Naive thymus-derived CD8-positive, alpha-beta T cell (primary cell): ENCODE measurements at places on chromosomes 12 and 14.
A peak's percentile ranks its signal among the peaks of the same experiment; 100 is the strongest.

DNA sequence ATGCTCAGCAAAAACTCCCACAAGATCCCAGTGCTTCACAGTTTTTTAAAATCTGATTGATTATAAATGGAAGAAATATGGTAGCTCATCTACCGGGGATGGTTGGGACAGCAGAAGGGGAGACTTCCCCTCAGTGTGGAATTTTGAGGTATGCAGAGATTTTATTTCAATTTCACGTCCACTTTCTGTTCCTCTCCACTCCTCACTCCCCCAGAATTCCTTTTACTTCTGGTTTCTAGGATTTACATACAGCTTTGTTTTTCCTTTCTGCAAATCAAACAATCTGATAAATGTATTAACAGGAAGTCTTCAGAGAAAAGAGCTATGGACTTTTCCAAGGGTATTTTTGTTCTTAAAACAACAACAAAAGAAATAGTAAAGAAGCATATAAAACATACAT lies 181.5 kb upstream of the ARHGAP5 start:
- no peak for DNase-seq
- H3K4me3 ChIP-seq: no peak overlapping the region
- H3K27me3 ChIP-seq: peaks cover 2% of the 10 kb centered on the region
- H3K27ac ChIP-seq: no peak overlapping the region
- H3K36me3 ChIP-seq: peaks cover 4% of the 10 kb centered on the region

GRCh38 chr12:109421355-109422087 lies 55.6 kb downstream of the KCTD10 start:
- no peak overlapping the region for H3K27ac ChIP-seq
- H3K4me1 ChIP-seq: no peaks in the 10 kb centered on the region
- peaks cover 43% of the 10 kb centered on the region for H3K27me3 ChIP-seq
- no peak overlapping the region for H3K4me3 ChIP-seq
- DNase-seq: no peak
- H3K36me3 ChIP-seq: no peaks in the 10 kb centered on the region

GRCh38 chr12:53338916-53339315 lies 2.8 kb upstream of the SP7 start:
- no peak overlapping the region for H3K4me3 ChIP-seq
- H3K4me1 ChIP-seq: peaks cover 21% of the 10 kb centered on the region
- H3K27ac ChIP-seq: no peak overlapping the region
- H3K27me3 ChIP-seq: peaks cover 49% of the 10 kb centered on the region
- H3K36me3 ChIP-seq: no peaks in the 10 kb centered on the region

GRCh38 chr12:48946205-48946604 lies 11.1 kb downstream of the ARF3 start:
- H3K27ac ChIP-seq: no peak overlapping the region
- H3K36me3 ChIP-seq: peaks cover 5% of the 10 kb centered on the region
- no peak overlapping the region for H3K4me3 ChIP-seq
- H3K27me3 ChIP-seq: no peaks in the 10 kb centered on the region

- H3K4me1 ChIP-seq: peaks cover 24% of the 10 kb centered on the region
- peaks cover 33% of the 10 kb centered on the region for H3K27me3 ChIP-seq
- no peak overlapping the region for H3K27ac ChIP-seq
- H3K4me3 ChIP-seq: no peak overlapping the region
- no peaks in the 10 kb centered on the region for H3K36me3 ChIP-seq
Observed at GRCh38 chr12:52791271-52792184, 4.4 kb downstream of the KRT3 start.

- H3K36me3 ChIP-seq: no peaks in the 10 kb centered on the region
- H3K4me1 ChIP-seq: no peaks in the 10 kb centered on the region
- no peak overlapping the region for H3K4me3 ChIP-seq
- H3K27me3 ChIP-seq: no peaks in the 10 kb centered on the region
Observed at GRCh38 chr12:103626498-103626897, 39.4 kb downstream of the STAB2 start.

DNA sequence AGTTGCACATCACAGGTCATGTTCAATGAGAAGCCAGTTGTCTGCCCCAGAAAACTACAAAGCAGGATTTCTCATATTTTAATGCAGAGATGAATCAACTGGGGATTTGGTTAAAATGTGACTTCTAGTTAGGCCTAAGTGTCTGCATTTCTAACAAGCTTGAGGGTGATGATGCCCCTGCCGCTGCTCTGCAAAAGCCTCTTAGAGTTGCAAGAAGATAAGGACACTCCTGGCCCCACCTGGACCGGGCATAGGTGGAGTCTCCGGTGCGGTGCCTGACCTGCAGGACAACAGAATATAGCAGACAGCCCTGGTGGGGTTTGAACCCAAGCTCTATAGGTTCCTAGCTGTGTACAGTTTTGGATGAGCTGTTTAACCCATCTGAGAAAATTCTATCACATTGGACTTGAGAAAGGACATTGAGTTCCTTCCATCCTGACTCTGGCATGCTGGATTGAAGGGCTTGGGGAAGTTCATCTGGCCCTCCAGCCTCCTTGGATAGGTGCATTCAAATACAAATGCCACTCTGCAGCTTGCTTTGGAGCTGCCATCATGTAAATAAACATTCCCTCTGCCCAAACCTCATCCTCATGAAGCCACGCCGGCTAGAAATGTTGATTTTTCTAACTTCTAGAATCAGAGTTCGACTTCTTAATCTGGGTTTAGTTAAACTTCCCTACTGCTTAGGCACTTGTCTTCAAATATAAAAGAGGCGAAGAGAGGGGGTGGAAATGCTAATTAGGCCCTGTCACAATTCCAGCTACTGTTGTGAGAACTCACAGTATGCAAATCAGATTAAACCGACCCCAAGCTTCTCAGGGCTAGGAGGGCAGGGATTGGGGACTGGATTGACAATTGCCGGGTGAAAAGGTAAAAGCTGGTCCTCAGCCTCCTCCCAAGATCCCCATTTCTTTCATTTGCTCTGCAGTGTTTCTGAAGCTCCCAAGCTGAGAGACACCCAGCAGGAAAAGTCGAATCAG lies 1225.6 kb downstream of the VRK1 start:
- DNase-seq: no peak
- no peak overlapping the region for H3K4me3 ChIP-seq
- no peaks in the 10 kb centered on the region for H3K27me3 ChIP-seq
- no peak overlapping the region for H3K27ac ChIP-seq

DNA sequence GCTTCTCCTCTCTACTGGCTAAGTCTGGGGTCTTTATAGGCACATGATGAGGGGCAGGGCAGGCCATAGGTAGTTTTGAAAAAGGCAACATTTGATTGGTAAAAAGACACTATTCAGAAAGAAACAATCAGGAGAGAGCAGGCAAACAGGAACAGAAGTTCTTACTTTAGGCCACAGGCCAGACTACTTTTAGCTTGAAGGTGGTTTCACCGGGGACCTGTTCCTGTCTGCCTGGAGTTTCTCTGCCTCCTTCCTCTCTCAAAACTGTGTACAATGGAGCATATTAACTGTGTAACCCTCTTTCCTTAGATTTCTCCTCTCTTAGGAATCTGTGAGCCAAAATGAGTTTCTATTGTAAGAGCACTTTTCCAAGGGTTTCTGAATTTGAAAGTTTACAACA lies 167.9 kb upstream of the AVPR1A start:
- H3K4me3 ChIP-seq: no peak overlapping the region
- peaks cover 2% of the 10 kb centered on the region for H3K27me3 ChIP-seq
- no peak for DNase-seq
- no peak overlapping the region for H3K27ac ChIP-seq
- H3K4me1 ChIP-seq: no peaks in the 10 kb centered on the region

GRCh38 chr14:71551291-71551950 lies 380.8 kb upstream of the RGS6 start:
- no peak overlapping the region for H3K4me3 ChIP-seq
- no peak for DNase-seq
- no peaks in the 10 kb centered on the region for H3K27me3 ChIP-seq
- no peaks in the 10 kb centered on the region for H3K36me3 ChIP-seq
- peaks cover 48% of the 10 kb centered on the region for H3K4me1 ChIP-seq
- H3K27ac ChIP-seq: peak overlapping the region; percentile 21

DNA sequence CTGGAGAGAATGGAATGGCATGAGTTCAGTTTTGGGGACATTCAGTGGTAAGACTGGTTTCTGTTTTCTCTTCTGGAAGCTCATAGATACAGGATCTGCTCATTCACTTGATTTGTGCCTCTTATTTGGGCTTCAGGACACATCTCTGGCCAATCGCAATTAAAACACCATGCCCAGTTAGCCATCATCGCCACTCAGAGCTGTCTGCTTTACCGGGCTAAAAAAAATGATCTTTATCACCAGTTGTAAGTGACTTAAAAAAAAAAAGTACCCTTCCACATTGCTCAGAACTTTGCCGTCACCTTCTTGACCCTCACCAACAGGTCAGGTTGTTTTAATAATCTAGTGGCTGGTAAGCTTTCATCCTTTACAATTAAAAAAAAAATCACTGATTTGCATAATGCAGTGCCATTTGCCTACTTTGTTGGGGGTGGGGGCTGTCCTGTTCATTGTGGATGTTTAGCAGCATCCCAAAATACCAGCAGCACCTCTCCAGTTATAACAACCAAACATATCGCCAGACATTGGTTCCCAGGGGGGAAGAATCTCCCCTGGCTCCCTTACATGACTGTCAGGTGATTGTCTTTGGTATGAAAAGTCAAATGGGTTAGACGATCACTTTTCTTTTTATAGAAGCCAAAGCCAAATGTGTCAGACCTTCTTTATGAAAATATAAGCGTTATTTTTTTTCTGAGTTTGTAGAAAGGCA lies 150.1 kb downstream of the PRKCH start:
- H3K27ac ChIP-seq: peak overlapping the region; percentile 100
- no peaks in the 10 kb centered on the region for H3K27me3 ChIP-seq
- H3K4me3 ChIP-seq: peak overlapping the region; percentile 70
- H3K36me3 ChIP-seq: peaks cover 6% of the 10 kb centered on the region
- H3K4me1 ChIP-seq: peaks cover 90% of the 10 kb centered on the region
- no peak for DNase-seq

DNA sequence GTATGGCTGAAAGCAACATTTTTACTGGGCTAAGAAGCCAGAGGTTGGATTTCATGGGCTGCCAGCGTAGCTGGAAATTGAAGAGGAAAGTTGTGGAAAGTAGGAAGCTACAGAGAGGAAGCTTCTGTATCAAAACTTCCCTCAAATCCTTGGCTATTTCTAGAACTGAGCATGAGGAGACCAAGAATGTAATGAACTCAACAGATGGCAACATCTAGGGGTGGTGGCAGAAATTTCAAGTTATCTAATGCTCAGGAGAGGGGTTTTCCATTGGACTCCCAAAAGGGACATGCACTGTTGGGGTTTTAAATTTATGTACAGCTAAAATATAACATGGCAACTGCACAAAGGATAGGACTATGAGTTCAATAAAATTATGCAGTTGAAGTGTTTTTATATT lies 151.3 kb downstream of the DHRS2 start:
- H3K36me3 ChIP-seq: no peaks in the 10 kb centered on the region
- no peak for DNase-seq
- no peak overlapping the region for H3K4me3 ChIP-seq
- H3K27ac ChIP-seq: no peak overlapping the region
- peaks cover 7% of the 10 kb centered on the region for H3K27me3 ChIP-seq

GRCh38 chr12:127963933-127964332 lies 303.0 kb upstream of the TMEM132C start:
- H3K36me3 ChIP-seq: no peaks in the 10 kb centered on the region
- H3K4me1 ChIP-seq: no peaks in the 10 kb centered on the region
- H3K27ac ChIP-seq: no peak overlapping the region
- H3K4me3 ChIP-seq: no peak overlapping the region
- no peak for DNase-seq

- H3K36me3 ChIP-seq: no peaks in the 10 kb centered on the region
- H3K4me3 ChIP-seq: no peak overlapping the region
- H3K27ac ChIP-seq: no peak overlapping the region
- no peak for DNase-seq
- H3K27me3 ChIP-seq: peaks cover 30% of the 10 kb centered on the region
Observed at GRCh38 chr12:98743362-98743953, 98.4 kb downstream of the APAF1 start.

DNA sequence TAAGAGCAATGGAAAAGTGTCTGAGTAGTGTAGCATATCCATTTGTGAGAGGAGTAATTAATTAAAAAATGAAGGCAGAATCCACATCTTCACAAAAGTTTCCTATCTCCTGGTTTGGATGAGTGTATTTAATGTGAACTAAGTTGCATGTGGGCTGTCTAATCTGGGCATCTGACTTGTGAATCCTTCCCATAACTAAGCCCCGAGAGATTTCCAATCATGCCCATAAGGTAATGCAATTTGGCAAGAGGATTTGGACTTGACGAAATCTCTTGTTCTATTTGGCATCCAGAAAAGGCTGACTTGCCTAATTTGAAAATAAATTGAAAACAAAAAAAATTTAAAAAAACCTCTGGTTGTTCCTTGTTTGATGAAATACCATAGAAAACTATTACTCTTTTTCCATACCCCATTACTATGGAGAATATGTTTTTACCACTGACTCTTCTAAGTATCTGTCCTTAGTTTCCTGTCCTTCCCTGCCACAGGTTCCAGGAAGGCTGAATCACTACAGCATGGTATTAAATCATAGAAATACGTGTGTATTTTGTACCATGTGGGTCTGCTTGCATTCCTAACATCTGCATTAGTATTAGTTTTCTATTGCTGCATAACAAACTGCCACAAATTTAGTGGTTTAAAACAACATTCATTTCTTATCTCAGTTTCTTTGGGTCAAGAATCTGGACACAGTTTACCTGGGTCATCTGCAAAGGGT lies 48.4 kb downstream of the ETV6 start:
- no peaks in the 10 kb centered on the region for H3K27me3 ChIP-seq
- H3K4me1 ChIP-seq: peaks cover 8% of the 10 kb centered on the region
- DNase-seq: no peak
- no peak overlapping the region for H3K4me3 ChIP-seq
- H3K27ac ChIP-seq: no peak overlapping the region
